Mucosa of gallbladder (tissue), 1 donor: ENCODE measurements at places on chromosomes 7 and 10. TPM values are rescaled to one million over a fixed set of nuclear protein-coding genes. Genes with fewer than 3 reads are reported as not detected.

The PDE1C gene
- 2.4 TPM for total RNA-seq

The SPDYE6 gene
- not detected for total RNA-seq

The CTBP2 gene
- 99.5 TPM for total RNA-seq

The ZNF365 gene
- total RNA-seq, result 0.40 TPM

The VWA2 gene
- 0.75 TPM for total RNA-seq

The WNT16 gene
- total RNA-seq, result 0.17 TPM
